NCI-H446 (cell line): ENCODE measurements at places on chromosomes 6 and 20.

DNA sequence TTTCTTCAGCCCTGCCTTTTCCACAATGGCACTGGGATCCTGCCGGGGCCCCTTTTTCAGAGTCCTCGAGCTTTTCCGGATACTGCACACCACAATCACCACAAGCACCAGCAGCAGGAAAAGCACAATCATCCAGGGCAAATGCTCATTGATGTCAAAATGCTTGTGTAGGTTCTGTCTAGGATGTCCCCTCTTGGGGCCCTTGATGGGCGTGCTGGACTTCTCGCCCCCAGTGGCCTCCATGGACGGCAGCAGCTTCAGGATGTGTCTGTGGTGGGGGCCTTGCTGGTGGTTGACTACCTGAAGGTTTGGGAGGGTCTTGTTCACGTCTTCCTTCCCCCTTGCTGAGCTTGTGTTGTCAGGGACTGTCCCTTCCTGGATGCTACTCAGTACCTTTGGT is 25.7 kb downstream of the TNFRSF21 start:
- DNase-seq = no peak

DNA sequence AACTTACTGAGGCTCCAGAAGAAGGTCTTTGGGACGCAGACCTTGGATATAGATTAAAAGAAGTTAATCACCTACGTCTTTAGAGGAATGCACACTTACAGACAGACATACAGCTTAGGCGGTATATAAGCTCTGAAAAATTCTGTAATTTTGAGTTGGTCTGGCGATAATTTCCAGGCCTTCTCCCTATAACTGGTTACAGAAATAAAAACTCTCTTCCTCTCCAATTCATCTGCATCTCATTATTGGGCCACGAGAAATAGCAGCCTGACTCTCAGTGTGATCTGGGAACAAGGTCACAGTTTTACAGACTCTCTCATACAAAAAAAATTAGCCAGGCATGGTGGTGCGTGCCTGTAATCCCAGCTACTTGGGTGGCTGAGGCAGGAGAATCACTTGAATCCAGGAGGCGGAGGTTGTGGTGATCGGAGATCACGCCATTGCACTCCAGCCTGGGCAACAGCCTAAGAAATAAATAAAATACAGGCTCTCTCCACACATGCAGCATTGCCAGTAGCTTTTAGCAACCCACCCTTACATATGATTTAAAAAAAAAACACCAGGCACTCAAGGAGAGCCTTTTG is 4.7 kb downstream of the ZBTB24 start:
- DNase-seq = no peak

DNA sequence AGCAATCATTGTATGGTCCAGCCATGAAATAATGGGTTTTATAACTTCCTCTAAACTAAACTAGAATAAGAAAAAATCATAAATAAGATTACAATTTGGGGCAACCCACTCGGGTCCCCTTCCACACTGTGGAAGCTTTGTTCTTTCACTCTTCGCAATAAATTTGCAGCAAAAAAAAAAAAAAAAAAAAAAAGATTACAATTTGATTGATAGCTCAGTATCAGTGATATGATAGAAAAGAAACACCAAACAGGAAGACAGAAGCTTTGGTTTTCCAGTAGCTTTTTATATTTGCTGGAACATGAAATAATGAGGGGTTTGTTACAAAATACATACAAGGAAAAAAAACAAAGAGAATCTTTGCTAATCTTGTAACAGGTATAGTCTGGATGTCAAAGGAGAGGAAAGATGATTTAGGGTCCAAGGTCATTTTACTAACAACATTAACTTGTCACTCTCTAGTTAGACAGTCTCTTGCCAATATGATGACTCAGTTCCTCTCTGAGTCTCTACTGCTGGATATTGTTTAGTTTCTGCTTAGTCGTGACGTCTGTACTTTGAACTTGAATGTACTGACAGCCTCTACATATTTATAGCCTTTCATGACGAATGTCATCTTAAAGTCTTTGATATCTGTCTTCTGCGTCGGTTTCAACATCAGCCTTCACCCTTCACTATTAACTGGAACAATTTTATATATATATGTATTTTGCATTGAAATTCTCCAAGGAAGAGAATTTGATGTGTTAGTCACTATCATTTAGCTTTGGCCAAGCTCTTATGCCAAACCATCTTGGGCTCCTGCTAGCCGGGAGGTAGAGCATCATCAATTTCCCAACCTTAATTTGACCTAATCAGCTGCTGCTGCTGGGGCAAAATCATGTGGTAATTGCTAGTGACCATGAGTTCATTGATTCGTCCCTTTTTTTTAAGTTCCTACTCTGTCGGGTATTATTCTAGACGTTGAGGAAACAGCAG is 213.1 kb upstream of the STXBP5 start:
- no peak for DNase-seq

DNA sequence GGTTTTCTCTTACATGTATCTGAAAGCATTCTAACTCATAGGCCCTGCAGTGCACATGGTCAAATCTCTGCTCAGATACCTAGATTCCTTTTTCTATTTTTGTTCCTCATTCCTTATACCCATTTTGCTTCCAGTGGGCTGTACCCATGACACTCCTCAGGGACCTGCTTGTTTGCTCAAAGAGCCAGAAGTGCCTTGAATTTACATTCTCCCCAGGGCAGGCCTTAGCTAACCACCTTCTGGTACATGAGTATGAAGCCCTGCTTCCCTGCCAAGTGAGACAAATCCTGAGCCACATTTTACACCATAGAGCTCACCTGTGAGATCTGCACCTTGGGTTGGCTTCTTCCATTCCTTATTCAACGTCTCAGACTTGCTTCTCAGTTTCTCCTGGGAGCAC is 326.6 kb upstream of the SASH1 start:
- DNase-seq = no peak

DNA sequence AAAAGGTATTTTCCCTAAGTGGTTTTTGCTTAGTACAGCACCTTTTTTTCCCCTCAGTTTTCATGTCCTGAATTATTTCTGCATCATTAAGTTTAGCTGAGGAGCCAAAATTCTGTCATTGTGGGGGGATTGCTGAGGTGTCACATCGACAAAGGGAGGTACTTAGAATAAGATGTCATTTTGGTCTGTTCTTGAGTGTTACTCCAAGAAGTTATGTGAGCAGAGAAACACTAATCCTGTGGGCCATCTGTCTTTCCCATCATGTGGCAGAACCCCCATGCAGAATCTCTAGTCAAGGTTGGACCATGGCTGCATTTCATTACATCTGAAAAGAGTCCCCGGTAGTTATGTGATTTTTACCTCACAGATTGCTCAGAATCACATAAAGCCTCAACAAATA is 167.8 kb upstream of the CENPW start:
- DNase-seq = no peak

DNA sequence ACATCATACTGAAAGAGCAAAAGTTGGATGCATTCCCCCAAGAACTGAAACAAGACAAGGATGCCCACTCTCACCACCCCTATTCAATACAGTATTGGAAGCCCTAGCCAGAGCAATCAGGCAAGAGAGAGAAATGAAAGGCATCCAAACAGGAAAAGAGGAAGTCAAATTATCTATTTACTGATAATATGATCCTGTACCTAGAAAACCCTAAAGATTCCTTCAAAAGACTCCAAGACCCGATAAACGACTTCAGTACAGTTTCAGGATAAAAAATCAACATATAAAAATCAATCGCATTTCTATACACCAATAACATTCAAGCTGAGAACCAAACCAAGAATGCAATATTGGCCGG is 14.5 kb downstream of the CDK19 start:
- DNase-seq = no peak

- DNase-seq = no peak
Measured at GRCh38 chr20:14232650-14233049, 104.8 kb downstream of the FLRT3 start.

- DNase-seq = no peak
Measured at GRCh38 chr6:126976253-126976797, 142.1 kb upstream of the RSPO3 start.

- DNase-seq = no peak
Measured at GRCh38 chr6:121932076-121932991, 467.1 kb upstream of the HSF2 start.

- DNase-seq = no peak
Measured at GRCh38 chr6:6865611-6866010, 242.2 kb upstream of the RREB1 start.

DNA sequence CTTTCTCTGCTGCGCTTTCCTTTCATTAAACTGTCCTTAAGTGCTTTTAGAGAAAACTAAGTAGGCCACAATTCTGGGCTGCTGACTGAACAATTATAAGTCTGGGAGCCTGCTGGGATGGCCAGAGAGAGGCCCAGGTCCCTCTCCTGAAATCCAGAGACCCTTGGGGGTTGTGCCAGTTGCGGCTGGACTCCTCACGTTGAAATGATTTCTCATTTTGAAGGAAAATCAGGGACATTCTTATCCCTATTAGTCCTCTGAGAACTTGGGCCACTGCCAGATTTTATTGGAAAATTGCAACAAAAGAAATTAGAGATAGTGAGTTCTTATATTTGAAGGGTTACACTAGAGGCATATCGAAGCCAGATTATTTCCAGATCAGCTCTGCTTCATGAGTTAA is 145.1 kb downstream of the CLIC5 start:
- no peak for DNase-seq

GRCh38 chr6:43143235-43144128 is 27.6 kb upstream of the SRF start:
- DNase-seq = peak; percentile 72

- no peak for DNase-seq
Measured at GRCh38 chr20:62688855-62689460, 19.7 kb upstream of the NTSR1 start.
